ENCODE measurements at places on chromosomes 3 and 15.
A peak's percentile ranks its signal among the peaks of the same experiment; 100 is the strongest.

DNA sequence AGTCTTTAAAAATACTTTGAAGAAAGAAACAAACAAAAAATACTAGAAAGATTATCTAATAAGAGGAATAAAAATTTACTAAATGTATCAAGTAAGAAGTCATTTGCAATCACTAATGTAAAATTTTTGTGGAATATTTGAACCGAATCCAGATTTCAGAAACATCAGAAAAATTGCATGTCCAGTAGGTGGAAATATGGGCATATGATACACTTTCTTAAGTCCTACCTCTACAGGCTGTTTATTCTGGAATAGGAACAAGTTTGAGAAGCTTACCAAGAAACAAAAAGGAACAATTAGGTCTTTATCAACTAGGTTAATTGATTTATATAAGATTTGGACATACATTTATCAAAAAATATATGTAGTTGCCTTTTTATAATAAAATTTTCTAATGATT lies 292.9 kb upstream of the ROBO1 start:
- no peaks in the 10 kb centered on the region for H3K4me1 ChIP-seq
- H3K4me3 ChIP-seq = no peak overlapping the region
- DNase-seq = no peak
- no peaks in the 10 kb centered on the region for H3K27me3 ChIP-seq

GRCh38 chr3:116065501-116065900 lies 379.8 kb downstream of the LSAMP start:
- DNase-seq = no peak
- H3K27ac ChIP-seq = no peak overlapping the region
- H3K4me3 ChIP-seq = no peak overlapping the region

- H3K36me3 ChIP-seq = peaks cover 10% of the 10 kb centered on the region
- no peaks in the 10 kb centered on the region for H3K27me3 ChIP-seq
Observed at GRCh38 chr15:65738649-65739048, 53.4 kb downstream of the DENND4A start.

- H3K27ac ChIP-seq = no peak overlapping the region
- H3K4me3 ChIP-seq = no peak overlapping the region
- H3K36me3 ChIP-seq = no peaks in the 10 kb centered on the region
- H3K27me3 ChIP-seq = no peaks in the 10 kb centered on the region
Observed at GRCh38 chr15:100159436-100159835, 182.3 kb downstream of the ADAMTS17 start.

- no peaks in the 10 kb centered on the region for H3K36me3 ChIP-seq
- DNase-seq = no peak
- no peaks in the 10 kb centered on the region for H3K27me3 ChIP-seq
- H3K4me3 ChIP-seq = no peak overlapping the region
Observed at GRCh38 chr3:99565331-99565730, 73.1 kb upstream of the COL8A1 start.

- H3K4me1 ChIP-seq = peaks cover 6% of the 10 kb centered on the region
- H3K27me3 ChIP-seq = no peaks in the 10 kb centered on the region
- H3K27ac ChIP-seq = no peak overlapping the region
- no peaks in the 10 kb centered on the region for H3K36me3 ChIP-seq
- H3K4me3 ChIP-seq = no peak overlapping the region
Observed at GRCh38 chr3:130979117-130979516, 47.5 kb downstream of the ASTE1 start.

GRCh38 chr3:125189378-125190165 lies 23.0 kb downstream of the SLC12A8 start:
- no peaks in the 10 kb centered on the region for H3K4me1 ChIP-seq
- H3K27ac ChIP-seq = no peak overlapping the region
- H3K4me3 ChIP-seq = no peak overlapping the region

DNA sequence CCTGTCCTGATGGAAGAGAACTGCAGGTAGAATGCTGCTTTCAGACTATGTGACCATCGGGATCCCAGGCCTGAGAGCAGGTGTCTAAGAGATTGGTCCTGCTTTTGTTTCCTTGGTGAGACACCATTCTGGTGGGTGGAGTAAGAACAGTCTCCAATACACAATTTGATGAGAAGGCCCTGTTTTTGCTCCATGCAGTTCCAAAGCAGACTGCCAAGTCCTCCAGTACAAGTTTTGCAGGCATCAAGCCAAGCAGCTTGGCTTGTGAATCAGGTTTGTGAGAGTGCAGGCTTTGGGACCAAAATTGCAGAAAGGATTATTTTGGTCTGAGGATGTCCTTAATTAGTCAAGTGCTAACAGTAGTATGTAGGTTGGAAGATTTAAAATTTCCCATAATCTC lies 381.6 kb downstream of the FOXP1 start:
- H3K27ac ChIP-seq = peak overlapping the region; percentile 40
- no peak overlapping the region for H3K4me3 ChIP-seq
- DNase-seq = no peak
- no peaks in the 10 kb centered on the region for H3K27me3 ChIP-seq
- peaks cover 33% of the 10 kb centered on the region for H3K4me1 ChIP-seq
- H3K36me3 ChIP-seq = no peaks in the 10 kb centered on the region

DNA sequence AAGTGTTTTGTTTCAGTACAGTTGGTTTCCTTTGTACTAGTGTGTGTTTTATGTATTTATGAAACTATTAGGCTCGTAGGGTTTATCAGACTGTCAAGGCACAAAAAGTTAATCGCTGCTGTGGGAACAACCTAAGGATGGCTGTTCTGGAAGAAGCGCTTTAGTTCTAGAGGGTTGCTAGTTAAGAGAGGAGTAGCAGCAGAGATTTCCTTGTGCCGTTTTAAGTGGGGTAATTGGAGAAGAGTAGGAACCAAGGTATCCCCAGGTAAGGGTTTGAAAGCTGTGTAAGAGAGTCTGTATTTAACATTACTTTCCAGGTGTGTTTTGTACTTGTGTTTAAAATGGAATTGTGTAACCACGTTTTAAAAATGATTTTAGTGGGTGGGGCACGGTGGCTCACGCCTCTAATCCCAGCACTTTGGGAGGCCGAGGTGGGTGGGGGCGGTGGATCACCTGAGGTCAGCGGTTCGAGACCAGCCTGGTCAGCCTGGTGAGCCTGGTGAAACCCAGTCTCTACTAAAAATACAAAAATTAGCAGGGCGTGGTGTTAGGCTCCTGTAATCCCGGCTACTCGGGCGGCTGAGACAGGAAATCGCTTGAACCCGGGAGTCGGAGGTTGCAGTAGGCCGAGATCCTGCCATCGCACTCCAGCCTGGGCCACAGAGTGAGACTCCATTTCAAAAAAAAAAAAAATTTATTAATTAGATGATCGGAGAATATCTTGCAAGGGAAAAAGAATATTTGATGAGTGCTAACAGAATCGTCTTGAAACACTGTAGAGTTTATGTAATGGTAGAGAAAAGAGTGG lies 2.6 kb downstream of the MORF4L1 start:
- H3K4me1 ChIP-seq = peaks cover 72% of the 10 kb centered on the region
- H3K36me3 ChIP-seq = no peaks in the 10 kb centered on the region
- H3K27ac ChIP-seq = peak overlapping the region; percentile 100
- H3K4me3 ChIP-seq = peak overlapping the region; percentile 99
- no peak for DNase-seq

DNA sequence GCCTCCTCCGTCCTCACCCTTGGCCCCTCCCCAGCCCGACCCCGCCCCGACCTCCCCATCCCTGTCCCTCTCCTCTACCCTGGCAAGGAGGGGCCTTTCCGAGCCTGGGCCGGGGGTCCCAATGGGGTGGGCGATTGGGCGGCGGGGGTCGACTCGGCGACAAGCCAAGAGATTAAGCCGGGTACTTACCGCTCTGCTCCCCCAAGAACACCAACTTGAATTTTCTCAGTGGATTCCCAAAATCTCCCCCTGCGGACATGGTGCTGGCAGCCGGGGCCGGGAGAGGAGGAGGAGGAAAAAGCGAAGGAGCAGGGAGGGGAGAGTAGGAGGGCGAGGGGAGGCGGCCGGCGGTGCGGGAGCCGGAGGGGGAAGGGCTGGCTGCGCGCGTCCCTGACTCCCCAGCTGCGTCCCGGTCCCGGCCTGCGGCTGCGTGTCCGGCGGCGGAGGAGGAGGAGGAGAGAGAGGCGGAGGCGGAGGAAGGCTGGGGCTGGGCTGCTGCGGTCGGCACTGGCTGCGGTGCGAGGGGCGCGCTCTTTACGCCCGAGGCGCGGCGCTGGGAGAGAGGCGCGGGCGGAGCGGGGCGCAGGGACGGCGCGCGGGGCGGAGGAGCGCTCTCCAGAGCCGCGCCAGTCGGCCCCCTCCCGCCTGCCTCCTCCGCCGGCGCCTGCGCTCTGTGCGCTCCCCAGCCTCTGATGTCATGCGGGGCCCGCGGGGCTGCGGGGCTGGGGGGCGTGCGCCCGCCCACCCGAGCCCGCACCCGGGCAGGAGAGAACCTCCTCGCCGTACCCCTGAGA lies at the start of gene RAB6B:
Gene RAB6B, minus strand, starts transcription at position 675 of the 794 bp plus-strand sequence. Its CDS starts 416 bp downstream, at position 259.
- DNase-seq = no peak
- peaks cover 25% of the 10 kb centered on the region for H3K4me1 ChIP-seq
- H3K36me3 ChIP-seq = no peaks in the 10 kb centered on the region
- no peak within 1 kb of the TSS for H3K27ac ChIP-seq
- peak within 1 kb of the TSS; percentile 82 for H3K4me3 ChIP-seq

Measured in esophagus squamous epithelium (tissue), 5 donors.